ENCODE measurements at places on chromosomes 5 and 9.

- no peak for DNase-seq
Measured at GRCh38 chr5:151450605-151451004, 3.2 kb downstream of the SLC36A1 start.

DNA sequence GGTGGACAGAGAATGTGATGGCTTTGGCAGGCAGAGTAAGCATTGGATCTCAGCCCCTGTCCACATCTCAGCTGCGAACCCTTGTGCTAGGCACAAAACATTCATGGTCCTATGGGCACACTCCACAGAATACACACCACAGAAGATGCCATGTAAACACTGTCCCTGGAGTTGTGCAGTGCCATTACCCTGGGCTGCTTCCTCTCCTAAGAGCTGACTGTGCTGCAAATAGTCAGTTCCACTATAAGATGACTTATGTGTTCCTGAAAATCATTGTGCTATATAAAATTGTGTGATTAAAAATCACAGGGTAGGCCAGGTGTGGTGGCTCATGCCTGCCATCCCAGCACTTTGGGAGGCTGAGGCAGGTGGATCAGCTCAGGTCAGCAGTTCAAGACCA is 31.9 kb upstream of the ATP6V1G1 start:
- no peak for DNase-seq

GRCh38 chr5:153081385-153081784 is 409.1 kb upstream of the GRIA1 start:
- no peak for DNase-seq

GRCh38 chr5:111132731-111133435 is 40.7 kb downstream of the WDR36 start:
- no peak for DNase-seq

- DNase-seq, result no peak
Measured at GRCh38 chr9:126612813-126613641, 701 bp upstream of the LMX1B start.

GRCh38 chr5:170642776-170643436 is 139.1 kb downstream of the KCNIP1 start:
- DNase-seq, result no peak

- no peak for DNase-seq
Measured at GRCh38 chr9:32877639-32878217, 94.4 kb downstream of the TMEM215 start.
